ENCODE measurements at places on chromosomes 5 and 9.

- DNase-seq: no peak
These were observed 138.0 kb downstream of the ENC1 start for GRCh38 chr5:74502479-74502950.

- no peak for DNase-seq
These were observed 206.9 kb downstream of the CAVIN4 start for GRCh38 chr9:100784755-100785154.

GRCh38 chr5:77356740-77357139 is 135.4 kb downstream of the WDR41 start:
- DNase-seq: no peak

GRCh38 chr5:39469777-39470415 is 45.1 kb upstream of the DAB2 start:
- DNase-seq: no peak

DNA sequence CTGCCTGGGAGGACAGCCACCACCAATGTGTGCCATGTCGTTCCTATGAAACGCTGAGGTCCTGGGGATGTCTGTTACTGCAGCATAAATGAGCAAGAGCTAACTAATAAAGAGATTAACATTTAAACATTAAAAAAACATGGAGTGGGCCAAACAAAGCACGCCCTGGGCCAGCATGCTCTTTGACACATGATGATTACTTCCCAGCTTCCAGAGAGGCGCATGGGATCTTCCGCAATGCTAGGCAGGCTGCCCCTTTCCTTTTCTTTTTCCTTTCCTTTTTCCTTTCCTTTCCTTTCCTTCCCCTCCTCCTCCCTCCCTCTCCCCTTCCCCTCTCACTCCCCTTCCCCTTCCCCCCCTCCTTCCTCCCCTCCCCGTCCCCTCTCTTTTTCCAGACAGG is 10.6 kb upstream of the TENT4A start:
- no peak for DNase-seq

DNA sequence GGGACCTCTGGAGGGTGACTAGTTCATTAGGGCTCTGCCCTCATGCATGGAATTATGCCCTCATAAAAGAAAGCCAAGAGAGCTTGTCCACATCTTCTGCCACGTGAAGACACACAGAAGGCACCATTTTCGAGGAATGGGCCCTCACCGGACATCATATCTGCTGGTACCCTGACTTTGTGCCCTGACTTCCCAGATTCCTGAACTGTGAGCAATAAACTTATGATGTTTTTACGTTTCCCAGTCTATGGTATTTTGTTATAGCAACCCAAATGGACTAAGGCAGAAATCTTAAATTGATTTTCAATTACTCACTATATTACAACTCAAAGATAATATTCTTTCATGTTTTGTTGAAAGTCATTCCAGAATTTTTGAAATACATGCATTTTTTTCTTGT is 163.8 kb upstream of the PAPPA start:
- no peak for DNase-seq

DNA sequence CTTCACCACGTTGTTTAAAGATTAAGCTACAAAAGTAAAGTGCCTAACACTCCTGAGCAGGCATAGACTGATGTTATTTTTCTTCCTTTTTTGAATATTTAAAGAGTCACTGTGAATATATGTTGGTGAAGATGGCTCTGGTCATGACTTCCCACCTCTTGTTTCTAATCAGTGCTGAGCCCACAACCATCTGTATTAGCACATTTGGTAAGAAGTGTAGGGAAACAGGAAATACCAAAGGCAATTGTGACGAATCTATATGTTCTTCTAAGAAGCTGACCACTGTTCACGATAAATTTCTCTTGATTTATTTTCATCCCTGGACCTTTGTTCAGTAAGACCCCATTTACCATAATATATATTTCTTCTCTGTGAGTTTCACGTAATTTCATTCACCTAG is 108.3 kb upstream of the PCA3 start:
- DNase-seq: no peak

DNA sequence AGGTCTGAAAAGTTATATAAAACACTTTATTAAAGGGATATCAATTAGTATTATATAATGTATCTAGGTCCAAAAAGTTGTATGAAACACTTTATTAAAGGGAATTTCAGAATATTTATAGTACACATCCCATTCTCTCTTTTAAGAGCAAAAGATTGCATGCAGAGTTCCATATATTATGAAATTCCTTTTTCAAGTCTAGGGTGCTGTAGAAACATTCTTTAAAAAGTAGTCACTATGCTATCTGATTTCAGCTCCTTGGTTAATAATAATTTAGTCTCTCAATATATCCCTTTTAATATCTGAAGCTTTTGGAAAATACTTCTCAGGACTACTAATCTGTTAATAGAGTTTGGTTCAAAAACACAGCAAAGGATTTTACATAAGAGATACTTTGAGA is 1496.1 kb upstream of the C9orf72 start:
- DNase-seq: no peak
